Spinal cord (tissue), 10 donors: ENCODE measurements at places on chromosomes 3 and 15.

DNA sequence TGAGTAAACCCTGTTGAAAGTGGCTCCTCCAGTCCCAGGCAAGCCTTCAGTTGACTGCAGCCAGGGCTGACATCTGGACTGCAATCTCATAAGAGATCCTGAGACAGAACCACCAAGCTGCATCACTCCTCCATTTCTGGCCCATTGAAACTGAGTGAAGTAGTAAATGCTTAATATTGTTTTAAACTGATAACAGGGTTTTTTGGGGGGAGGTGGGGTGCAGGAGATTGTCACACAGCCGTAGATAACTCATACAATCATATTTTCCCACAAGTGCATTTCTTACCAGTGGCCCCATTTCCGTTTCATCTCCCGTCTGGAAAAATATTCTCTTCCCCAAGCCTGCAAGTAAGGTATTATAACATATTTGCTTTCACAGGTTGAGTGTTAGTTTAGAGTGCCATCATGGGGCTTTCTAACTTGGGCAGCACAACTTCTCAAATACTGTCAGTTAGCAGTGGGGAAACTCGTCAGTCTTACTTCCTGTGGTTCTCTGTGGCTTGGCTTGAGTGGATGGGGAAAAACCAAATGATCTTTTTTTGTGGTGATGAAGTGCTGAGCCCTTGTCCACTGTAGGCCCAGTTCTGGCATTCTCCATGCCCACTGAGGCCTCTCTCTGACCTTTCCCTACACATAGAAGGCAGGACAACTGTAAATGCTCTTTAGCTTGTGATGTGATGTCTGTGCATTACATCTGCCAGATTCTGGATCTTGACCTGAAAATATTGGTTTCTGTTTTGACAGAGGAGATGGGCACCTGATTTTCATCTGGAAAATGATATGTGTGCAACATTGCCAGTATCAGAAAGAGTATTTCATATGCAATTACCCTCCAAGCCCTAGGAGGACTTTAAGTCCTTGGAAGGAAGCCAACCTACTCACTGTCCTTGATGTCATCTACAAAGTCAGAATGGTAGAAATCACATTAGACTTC, 90.1 kb upstream of the BHLHE40 start:
- H3K4me1 ChIP-seq: no peaks in the 10 kb centered on the region
- H3K36me3 ChIP-seq: no peaks in the 10 kb centered on the region
- no peak overlapping the region for H3K27ac ChIP-seq
- no peaks in the 10 kb centered on the region for H3K27me3 ChIP-seq

DNA sequence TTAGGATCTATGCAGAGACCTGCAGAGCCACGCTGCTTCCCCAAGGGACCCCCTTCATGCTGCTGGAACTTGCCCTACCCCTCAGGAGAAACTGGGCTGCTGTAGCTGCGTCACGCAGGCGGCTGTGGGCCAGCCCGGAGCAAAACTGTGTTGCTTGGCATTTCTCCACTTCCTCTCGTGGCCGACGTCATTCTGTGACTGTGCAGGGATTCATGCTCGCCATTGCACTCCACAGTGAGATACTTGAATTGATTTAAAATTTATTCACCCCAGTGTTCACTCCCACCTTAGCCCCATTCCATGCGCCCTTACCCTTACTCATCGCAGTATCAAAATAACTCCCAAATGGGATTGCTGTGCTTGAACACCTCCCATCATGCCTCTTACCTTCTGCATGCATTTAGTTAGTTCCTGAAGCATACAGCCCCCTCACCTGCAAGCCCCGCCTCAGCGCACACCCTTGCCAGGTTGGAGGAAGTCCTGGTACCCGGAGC, 45.7 kb downstream of the TMEM44 start:
- DNase-seq: no peak
- H3K4me1 ChIP-seq: no peaks in the 10 kb centered on the region
- H3K36me3 ChIP-seq: peaks cover 19% of the 10 kb centered on the region

- no peaks in the 10 kb centered on the region for H3K4me1 ChIP-seq
- no peak for DNase-seq
- no peaks in the 10 kb centered on the region for H3K36me3 ChIP-seq
- no peak overlapping the region for H3K4me3 ChIP-seq
Measured at GRCh38 chr15:74350295-74351275, 16.9 kb downstream of the CYP11A1 start.

- no peak for DNase-seq
- no peaks in the 10 kb centered on the region for H3K4me1 ChIP-seq
- H3K27me3 ChIP-seq: no peaks in the 10 kb centered on the region
- H3K36me3 ChIP-seq: no peaks in the 10 kb centered on the region
- H3K27ac ChIP-seq: no peak overlapping the region
Measured at GRCh38 chr3:141845407-141846049, 30.9 kb upstream of the ATP1B3 start.

DNA sequence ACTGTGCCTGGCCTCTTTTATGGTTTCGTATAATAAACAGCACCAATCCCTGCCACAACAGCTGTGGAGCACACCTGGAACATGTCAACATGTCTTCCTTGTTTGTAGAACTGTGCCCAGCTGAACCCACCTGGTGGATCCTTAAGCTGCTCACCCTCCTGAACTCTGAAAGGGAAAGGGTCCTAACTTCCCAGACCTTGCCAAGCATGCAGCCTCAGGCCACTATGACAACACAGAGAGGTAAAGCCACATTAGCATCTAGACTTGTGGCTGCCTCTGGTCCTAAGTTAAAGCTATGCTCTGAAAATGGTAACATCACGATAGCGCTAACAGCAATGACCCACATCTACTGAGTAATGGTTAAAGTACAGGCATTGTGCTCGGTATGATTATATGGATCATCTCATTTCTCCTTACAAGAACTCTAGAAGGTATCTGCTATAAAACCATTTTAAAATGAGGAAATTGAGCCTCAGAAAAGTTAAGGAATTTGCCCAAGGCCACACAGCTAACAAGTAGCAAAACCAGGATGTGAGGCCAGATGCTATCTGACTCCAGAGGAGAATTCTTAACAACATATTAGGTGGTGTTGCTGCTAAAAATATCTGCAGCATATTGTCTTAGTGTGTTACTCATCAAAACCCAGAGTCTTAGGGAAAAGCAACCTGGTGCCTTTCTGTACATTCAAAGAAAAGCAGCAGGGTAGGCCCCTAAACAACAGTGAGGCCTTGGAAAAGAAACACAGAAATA, 23.1 kb upstream of the HERC1 start:
- H3K27me3 ChIP-seq: no peaks in the 10 kb centered on the region
- H3K4me1 ChIP-seq: no peaks in the 10 kb centered on the region
- no peak for DNase-seq
- H3K36me3 ChIP-seq: no peaks in the 10 kb centered on the region

- H3K4me3 ChIP-seq: no peak overlapping the region
- DNase-seq: no peak
- peaks cover 3% of the 10 kb centered on the region for H3K4me1 ChIP-seq
Measured at GRCh38 chr15:68880382-68880781, 49.9 kb upstream of the SPESP1 start.

DNA sequence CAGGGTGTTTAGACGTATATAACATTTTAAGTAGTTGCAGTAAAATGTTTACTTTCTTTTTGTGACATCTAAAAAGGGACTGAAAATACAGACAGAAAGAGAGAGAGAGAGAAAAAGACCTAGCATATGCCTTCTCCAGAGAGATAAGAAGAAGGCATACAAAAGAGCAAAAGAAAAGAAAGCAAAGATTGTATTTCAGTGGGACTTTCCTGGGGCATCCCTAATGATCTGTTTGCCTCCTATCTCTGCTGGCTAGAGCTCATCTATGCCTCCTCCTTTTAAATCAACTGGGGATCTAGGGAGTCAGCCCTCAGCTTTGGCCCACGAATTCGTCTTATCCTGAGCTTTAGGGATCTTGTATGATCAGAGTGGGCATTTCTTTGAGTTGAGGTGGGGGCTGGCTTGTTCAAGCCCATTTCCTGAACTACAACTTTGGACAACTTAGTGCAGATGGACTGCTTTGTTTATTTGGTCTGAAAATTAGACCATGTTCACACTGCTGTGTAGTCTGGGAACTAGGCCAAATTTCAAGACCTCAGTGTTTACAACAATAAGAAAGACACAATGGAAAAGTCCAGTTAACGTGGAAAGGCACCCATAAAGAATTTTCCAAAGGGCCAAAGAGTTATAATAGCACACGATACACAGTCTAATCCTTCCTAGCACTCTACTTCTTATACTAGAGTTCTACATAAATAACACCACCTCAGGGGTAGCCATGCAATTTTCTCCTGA, 61.0 kb downstream of the ATP8B4 start:
- no peaks in the 10 kb centered on the region for H3K4me1 ChIP-seq
- no peak overlapping the region for H3K4me3 ChIP-seq
- peak; percentile 52 for DNase-seq
- H3K36me3 ChIP-seq: no peaks in the 10 kb centered on the region
- H3K27me3 ChIP-seq: no peaks in the 10 kb centered on the region

DNA sequence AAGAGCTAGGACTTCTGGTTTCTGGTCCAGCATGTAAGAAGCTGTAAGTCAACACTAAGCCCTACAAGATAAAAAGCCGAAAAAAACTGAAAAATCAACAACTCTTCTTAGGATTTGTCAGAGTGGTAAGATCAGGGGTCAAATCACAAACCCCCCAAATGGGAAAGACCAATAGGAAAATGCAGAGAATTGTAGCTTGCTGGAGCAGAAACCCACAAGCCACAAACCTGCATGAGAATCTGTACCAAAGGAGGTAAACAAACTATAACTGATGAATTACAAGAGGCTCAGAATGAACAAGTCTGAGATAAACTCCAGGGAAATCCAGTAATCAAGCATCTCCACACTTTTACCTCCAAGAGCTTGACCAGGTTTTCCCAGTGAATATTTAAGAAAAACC, 36.0 kb downstream of the RFX7 start:
- H3K36me3 ChIP-seq: no peaks in the 10 kb centered on the region
- H3K27ac ChIP-seq: no peak overlapping the region
- H3K4me3 ChIP-seq: no peak overlapping the region
- no peaks in the 10 kb centered on the region for H3K27me3 ChIP-seq

GRCh38 chr3:27596334-27596841, 112.2 kb upstream of the SLC4A7 start:
- no peak overlapping the region for H3K27ac ChIP-seq
- H3K36me3 ChIP-seq: no peaks in the 10 kb centered on the region
- H3K4me1 ChIP-seq: no peaks in the 10 kb centered on the region
- H3K27me3 ChIP-seq: no peaks in the 10 kb centered on the region
- DNase-seq: no peak
- H3K4me3 ChIP-seq: no peak overlapping the region

- H3K4me1 ChIP-seq: no peaks in the 10 kb centered on the region
- no peaks in the 10 kb centered on the region for H3K27me3 ChIP-seq
- no peak for DNase-seq
- H3K36me3 ChIP-seq: no peaks in the 10 kb centered on the region
Measured at GRCh38 chr3:178584722-178585380, 48.6 kb downstream of the KCNMB2 start.

- no peak overlapping the region for H3K4me3 ChIP-seq
- no peaks in the 10 kb centered on the region for H3K27me3 ChIP-seq
- peak overlapping the region; percentile 43 for H3K27ac ChIP-seq
- no peak for DNase-seq
Measured at GRCh38 chr3:134598763-134599545, 51.9 kb downstream of the KY start.
